ENCODE measurements at places on chromosomes 2 and 18. TPM values are rescaled to one million over a fixed set of nuclear protein-coding genes. Genes with fewer than 3 reads are reported as not detected.

Gene ATP8B1
- polyA plus RNA-seq: 12.9 TPM

Gene HOXD9
- 2.4 TPM for polyA plus RNA-seq

Gene VSNL1
- 47.2 TPM for polyA plus RNA-seq

Gene SERPINB7
- 1.1 TPM for polyA plus RNA-seq

Gene REG3A
- not detected for polyA plus RNA-seq

Gene CYP27A1
- 5.4 TPM for polyA plus RNA-seq

Gene CIB4
- not detected for polyA plus RNA-seq

Gene DQX1
- 3.4 TPM for polyA plus RNA-seq

Gene SMPD4
- polyA plus RNA-seq: 32.2 TPM

Measured in esophagus (tissue), 2 donors.